ENCODE measurements at places on chromosomes 12 and 14.

GRCh38 chr12:114656906-114657596 lies 26.9 kb downstream of the TBX3 start:
- no peak for DNase-seq

GRCh38 chr14:71550367-71550766 lies 381.9 kb upstream of the RGS6 start:
- DNase-seq = no peak

DNA sequence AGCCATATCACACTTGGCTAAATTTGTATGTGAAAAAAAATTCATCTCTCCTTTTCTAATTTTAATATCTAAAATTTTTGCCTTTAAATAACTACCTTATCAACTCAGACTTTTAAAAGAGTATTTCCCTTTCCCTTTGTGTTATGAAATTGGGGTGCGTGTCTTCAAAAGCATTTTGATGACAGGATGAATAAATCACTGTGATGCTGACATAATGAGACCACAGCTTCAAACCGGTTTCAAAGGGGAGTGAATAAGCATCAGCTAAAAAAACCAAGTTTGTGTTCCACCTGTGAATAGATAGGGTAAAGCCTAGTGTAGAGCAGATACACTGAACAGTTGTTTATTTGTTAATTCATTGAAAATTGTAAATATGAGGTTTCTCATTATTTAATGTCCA lies 85.0 kb downstream of the LGR5 start:
- DNase-seq = no peak

- no peak for DNase-seq
Observed at GRCh38 chr12:116427200-116427930, 131.8 kb upstream of the MAP1LC3B2 start.

DNA sequence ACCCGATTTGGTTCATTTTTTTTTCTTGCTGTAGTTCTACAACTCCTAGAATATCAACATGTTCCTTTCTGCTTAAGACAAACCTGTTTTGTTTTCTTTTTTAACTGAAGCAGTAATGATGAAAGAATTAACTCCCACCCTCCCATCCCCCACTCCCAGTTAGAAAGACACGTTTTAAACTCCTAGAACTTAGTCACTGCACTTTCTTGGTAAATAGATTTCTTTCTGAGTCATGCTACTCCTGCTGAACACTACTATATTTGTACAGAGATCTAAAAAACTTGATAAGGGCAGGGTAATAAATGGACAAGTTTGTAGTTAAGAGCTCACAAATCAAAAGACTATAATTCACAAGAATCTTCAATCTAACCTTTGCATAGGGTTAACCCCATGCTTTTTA lies 118.9 kb upstream of the PTPRB start:
- DNase-seq = no peak

GRCh38 chr12:123261196-123261595 lies 10.5 kb downstream of the CDK2AP1 start:
- no peak for DNase-seq

GRCh38 chr14:70181276-70181675 lies 7.5 kb downstream of the SLC8A3 start:
- no peak for DNase-seq

DNA sequence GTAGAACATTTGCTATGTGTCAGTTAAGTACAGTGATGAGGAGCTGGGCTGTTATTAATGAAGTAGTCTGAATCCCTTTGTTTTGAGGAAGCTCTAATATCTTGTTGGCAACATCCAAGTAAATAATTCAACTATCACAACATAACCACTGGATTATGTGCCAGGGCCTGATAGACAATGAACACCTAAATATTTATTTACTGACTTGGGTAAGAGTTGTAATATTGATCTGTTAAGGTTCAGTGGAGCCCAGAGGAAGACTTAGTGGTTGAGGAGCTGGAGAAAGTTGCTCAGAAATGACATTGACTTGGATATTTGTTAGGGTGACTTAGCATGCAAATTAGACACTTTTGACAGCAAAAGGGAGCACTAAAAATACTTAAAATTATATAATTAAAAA lies 26.8 kb downstream of the DERA start:
- DNase-seq = no peak

GRCh38 chr12:106994579-106995220 lies 7.8 kb upstream of the MTERF2 start:
- no peak for DNase-seq

DNA sequence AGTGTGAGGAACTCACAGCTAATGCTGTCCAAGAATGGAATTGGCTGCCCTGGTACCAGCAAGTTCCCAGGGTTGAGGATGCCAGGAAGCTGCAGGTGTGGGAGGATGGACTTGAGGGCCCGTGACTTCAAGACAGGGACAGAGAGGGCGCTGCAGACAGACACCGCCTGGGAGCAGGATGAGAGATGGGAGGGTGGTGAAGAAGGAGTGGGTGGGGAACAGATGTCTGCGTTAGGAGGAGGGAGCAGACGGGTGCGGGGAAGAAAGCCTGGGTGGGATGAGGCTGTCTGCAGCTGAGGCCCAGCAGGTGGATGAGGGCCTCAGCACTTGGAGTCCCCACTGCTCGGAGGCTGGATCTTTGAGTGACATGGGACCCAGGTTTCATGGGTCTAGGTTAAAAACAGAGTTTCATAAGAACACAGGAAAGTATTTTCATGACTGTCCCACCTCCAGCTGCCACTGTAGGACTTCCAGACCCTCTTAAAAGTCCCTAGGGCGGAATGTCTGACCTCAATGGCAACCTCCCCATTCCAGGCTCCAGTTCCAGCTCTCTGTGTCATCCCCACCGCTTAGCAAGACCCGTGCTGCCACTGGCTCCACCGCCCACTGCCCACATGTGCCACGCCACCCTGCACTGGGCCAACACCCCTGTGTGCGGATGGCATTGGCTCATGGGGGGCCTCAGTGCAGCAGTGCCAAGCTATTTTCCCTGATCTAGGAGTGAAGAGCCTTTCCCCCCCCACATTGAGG lies 70.3 kb upstream of the SCN8A start:
- no peak for DNase-seq

GRCh38 chr14:56491299-56492285 lies 88.0 kb upstream of the TMEM260 start:
- no peak for DNase-seq

DNA sequence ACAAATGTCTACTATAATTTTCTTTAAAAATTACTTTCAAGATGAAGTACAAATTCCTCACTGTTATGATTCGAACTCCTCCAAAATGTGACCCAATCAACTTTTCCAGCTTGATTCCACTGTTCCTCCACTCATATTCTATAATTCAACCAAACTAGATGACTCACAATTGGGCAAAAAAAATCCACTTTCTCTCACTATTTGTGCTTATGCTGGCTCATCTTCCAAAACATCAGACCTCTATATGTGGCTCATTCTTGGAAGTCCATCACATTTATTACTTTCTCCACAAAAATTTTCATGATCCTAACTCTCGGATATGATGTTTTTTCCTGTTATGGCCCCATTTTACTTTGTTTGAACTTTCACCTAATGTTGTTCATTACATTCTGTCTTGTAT lies 26.9 kb upstream of the RXYLT1 start:
- no peak for DNase-seq

- DNase-seq = no peak
Observed at GRCh38 chr12:60752589-60752988, 1156.8 kb downstream of the SLC16A7 start.

- DNase-seq = no peak
Observed at GRCh38 chr14:102739190-102739469, 38.1 kb upstream of the TRAF3 start.

DNA sequence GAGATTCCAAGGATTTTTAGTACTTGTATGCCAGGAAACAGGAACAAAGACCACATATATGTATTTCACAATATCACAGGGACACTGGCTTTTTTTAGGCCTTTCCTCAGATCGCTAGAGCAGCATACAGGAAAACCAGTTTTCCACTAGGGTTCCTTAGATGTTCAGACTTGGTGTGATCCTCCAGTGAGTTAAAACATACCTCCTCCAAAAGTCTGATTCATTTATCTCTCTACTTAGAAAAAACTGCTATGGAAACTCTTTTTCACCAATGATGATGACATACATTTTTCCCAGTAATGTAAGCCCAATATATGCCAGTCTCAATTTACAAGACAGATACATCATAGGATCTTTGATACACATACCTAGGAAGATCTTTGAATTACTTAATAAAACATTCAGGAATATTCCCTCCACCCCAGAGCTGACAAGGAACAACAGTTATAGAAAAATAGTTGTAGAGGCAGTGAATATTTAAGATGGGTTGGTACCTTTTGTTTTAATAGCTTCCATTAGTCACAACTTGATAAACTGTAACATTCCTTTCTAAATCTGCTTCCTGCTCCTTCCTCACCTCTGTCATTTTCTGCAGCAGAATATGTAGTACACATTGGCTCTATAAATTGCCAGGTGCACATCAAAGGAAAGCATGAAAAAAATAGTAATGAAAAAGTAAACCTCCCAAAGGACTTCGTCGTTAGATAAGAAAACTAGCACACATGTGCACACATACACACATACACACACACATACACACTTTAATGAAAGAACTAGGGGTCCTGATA lies 27.5 kb downstream of the BCAT1 start:
- no peak for DNase-seq

DNA sequence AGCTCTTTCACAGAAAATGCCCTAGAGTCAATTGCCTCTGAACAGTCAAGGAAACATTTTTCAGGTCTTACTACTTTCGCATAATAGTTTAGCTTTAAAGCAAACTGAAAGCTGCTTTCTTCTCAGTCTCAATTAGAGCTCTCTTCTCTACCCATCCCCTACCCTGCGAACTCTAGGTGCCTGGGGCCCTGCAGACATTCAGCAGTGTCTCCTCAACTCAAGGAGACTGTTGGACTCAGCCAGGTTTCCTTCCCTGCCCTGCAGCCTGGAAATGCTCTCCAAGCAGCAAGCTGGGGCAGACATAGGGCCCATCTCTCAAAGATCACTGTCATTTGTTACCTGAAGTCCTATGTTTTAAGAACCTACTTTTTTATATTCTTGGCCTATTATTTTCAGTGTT lies 312.5 kb upstream of the PRICKLE1 start:
- no peak for DNase-seq

- no peak for DNase-seq
Observed at GRCh38 chr12:91194500-91194899, 11.9 kb upstream of the DCN start.

GRCh38 chr14:76715511-76716081 lies 45.7 kb upstream of the VASH1 start:
- DNase-seq = no peak

DNA sequence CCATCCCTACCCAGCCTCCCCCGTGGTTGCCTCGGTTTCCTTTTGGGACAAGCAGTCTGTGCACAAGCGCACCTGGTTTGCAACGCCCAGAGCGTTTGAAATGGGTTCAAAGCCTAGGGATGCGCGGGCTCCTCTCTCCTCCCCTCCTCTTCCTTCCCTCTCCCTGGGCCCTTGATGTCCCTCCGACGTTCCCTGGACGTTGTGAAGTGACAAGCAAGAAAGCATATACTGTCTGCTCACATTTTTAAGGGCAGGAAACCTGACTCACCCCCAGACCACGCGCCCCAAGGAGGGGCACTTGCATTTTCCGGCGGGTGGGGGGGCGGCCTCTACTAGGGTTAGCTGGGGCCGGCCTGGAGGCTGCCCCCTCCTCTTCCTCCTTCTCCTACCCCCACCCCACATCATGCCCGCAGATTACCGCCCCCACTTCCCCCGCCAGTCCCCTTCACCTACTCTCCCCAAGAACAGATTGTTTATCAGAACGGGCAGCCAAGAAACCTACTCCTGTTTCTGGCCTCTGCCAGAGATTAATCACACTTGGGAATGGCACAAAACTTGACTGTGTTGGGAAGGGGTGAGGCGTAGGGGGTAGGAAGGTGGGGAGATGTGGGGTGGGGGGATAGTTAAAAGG lies 9.5 kb upstream of the IRF2BPL start:
- DNase-seq = no peak

- no peak for DNase-seq
Observed at GRCh38 chr12:79737875-79738718, 47.3 kb upstream of the PAWR start.

GRCh38 chr14:70919774-70920173 lies 12.5 kb downstream of the PCNX1 start:
- no peak for DNase-seq

DNA sequence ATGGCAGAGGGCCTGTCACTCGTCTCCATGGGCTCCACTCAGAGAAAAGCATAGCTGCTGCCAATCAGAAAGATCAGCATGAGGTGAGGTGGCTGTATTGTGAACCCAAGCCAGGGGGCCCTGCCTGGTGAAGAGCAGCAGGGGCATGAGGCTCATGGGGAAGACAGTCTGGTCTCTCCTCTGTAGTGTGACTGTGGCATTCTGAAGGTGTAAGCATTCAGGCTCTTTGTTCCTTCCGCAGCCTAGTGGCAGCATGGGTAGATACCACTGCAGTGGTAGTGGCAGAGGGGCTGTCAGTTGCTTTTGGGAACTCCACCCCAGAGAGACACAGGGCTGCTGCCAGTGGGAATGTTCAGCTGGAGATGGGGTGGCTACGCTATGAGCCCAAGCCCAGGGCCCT lies 5.1 kb upstream of the CLEC4D start:
- DNase-seq = no peak

GRCh38 chr12:45186762-45187161 lies 29.1 kb upstream of the ANO6 start:
- DNase-seq = no peak

GRCh38 chr12:90947869-90948268 lies 7.1 kb downstream of the CCER1 start:
- no peak for DNase-seq

DNA sequence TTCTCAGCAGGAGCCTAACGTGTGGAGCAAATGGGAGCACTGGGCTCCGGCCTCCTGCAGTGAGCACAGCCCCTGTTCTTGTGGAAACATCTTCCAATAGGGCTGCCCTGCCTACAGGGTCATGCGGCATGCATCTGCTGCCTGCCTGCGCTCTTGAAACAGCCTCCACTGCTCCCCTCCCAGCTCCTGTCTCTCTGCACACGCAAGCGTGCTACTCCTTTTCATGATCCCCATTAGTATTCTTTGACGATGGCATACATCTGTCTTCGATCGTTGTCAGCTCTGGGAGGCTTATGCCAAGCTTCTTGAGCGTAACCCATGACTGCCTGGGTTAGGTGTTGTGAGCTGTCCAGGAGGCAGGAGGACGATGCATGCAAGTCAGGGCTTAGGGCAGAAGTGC lies 23.1 kb downstream of the NTF3 start:
- DNase-seq = no peak

DNA sequence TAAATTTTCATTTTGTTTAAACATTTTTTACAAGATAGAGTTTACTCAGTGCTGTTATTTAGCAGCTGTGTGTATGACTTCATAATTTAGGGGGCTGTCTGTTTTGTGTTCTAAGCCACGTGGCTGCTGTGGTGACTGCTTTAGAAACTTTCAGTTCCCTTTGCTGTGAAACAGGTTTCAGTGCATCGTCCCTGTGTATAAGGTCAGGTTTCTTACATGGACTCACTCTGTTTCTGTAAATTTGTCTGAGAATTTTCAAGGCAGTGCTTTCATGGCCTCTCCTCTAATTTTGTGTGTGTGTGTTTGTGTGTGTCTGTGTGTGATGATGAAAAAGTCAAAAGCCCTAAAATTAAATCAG lies 32.4 kb downstream of the BICD1 start:
- DNase-seq = no peak
